ENCODE measurements at places on chromosomes 4 and X.

DNA sequence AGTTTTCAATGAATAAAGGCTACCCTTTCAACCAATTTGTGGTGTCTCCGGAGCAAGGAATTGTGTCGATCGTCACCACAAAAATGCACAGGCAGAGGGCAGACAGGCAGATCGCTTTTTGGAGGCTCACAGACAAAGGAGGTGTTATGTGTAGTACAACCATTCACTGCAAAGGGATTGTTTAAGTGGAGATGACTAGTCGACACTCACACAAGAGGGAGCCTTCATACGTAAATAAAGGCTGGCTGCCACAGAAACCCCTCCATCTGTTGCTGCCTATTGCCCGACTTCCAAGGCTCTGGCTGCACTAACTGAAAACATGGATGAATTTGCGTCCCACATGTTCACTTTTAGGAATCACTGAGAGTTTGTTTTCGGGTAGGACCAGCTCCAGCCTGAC is 281.1 kb downstream of the NKX6-1 start:
- DNase-seq: no peak

GRCh38 chr4:105988671-105989070 is 93.4 kb downstream of the NPNT start:
- no peak for DNase-seq

- peak; percentile 1 for DNase-seq
Measured at GRCh38 chrX:128781506-128781905, 729.3 kb upstream of the ACTRT1 start.

DNA sequence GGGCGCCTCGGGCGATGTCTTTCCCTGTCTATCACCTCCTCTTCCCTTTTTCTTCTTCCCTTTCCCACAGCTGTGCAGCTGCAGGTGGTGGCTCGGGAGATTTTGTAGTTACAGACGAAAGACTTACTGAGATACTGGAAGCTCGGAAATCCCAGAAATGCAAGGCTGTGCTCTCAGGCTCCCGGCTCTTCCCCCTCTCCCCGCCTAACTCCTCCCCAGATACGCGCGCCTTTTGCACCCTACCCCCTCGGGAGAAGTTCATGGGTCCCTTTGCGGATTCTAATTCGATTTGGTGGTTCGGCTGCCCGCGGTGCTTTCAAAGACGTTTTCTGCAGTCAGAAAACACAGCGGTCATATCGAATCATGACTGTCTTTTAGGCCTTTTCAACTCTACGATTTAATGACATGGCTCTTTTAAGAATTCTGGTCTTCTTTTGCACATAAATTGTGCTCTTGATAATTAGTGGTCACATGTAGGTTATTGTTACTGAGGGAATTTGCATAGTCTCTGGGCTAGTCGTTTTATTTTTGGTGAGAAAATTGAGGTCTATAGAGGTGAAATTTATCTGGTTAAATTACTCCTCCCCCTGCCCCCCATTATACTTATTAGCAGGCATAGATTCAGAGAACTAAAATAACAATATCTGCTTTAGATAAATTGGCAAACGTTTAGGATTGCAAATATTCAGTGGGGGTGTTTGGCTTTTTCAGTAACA is 1.6 kb downstream of the SEPTIN11 start:
- DNase-seq: peak; percentile 8

DNA sequence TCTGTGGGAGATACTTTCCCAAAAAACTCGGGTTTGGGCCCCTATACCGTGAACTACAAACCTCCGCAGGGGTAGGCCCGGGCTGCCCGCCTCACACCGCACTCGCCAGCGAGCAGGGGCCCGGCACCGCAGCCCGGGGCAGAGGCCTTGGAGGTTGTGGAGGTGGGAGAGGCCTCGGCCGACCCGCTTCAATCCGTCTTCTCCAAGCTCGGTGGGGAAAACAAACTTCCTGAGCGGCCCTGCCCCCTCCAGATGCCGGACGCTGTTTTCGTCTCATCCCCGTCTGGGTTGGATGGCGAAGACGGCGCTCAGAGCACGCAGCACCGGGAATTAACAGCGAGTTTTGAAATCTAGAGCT is 442 bp upstream of the MCUB start:
- no peak for DNase-seq

GRCh38 chr4:142354041-142354440 is 492.1 kb downstream of the INPP4B start:
- no peak for DNase-seq

DNA sequence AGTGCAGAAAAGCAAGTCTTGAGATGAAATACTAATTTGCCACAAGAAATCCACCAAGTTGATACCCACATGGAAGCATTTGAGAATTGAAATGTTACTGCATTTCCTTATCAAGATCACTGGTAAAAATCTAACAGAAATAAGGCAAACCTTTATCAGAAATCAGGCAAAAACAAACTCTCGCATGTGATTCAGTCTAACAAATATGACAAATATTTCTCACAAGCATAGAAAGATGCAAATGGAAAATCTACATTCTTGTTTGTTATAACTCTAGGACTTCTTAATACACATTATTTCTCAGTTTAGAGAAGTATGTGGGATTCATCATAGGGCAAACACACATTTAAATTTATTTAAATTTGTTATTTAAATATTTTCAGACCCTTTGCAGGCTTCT is 52.9 kb downstream of the TXK start:
- DNase-seq: no peak

DNA sequence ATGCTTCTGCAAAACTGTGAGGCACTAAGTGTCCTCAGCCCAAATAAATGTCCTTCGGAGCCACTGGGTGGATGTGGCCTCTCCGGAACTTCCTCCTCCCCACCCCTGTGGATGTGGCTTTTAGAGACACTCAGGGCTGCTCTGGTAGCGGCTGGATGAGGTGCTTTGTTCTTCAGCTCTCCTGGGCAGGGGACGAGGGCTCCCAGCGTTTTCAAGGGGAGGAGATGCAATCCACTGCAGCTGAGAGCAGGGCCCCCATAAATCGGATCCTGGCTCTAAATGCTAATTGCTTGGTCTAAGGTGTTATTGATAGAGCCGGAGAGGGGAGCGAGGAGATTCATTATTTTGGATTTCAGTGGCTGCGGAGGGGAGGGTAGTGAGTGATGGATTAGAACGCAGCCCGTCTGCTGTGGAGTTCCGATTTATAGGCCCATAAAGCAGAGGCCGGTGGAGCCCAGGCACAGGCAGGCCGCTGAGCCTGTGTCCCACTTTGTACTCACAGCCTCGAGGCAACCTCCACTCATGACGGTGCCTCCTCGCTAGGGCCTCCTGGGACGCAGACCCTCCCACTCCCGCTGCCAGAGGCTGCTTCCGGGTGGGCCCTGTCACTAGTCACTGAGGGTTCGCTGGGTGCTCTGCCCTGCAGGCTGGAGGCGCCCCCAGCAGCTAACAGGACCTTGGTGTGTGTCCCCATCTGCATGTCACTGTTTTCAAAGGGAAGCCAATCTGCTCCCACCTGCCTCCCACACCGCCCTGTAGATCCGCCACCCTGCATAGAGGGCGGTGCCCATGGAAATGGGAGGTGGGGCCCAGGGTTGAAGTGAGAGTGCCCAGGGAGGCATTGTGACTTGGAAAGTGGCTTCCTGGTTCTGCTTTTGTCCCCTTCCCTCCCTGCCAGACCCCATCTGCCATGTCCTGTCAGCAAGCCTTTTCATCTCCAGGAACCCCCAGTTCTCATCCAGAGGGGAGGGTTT is 135.4 kb upstream of the PSAPL1 start:
- DNase-seq: no peak

- DNase-seq: no peak
Measured at GRCh38 chr4:1318488-1319213, 28.4 kb upstream of the UVSSA start.

- DNase-seq: no peak
Measured at GRCh38 chr4:4803216-4803911, 56.1 kb upstream of the MSX1 start.

DNA sequence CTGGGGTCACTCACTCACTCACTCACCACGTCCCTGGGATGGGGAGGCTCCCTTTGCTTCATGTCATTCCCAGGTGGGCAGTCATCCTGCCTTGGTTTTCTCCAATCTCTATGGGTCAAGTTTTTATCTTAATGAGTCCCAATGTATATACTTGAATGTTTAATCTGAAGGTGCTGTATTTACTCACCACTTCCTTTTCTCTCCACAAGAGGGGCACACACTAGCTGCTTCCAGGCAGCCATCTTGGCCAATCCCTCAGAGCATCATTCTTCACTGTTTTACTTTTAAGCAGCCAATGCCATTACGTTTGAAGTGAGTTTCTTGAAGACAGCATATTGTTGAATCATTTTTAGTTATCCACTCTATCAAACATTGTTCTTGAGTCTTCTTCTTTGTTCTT is 153.4 kb upstream of the ARSJ start:
- no peak for DNase-seq

DNA sequence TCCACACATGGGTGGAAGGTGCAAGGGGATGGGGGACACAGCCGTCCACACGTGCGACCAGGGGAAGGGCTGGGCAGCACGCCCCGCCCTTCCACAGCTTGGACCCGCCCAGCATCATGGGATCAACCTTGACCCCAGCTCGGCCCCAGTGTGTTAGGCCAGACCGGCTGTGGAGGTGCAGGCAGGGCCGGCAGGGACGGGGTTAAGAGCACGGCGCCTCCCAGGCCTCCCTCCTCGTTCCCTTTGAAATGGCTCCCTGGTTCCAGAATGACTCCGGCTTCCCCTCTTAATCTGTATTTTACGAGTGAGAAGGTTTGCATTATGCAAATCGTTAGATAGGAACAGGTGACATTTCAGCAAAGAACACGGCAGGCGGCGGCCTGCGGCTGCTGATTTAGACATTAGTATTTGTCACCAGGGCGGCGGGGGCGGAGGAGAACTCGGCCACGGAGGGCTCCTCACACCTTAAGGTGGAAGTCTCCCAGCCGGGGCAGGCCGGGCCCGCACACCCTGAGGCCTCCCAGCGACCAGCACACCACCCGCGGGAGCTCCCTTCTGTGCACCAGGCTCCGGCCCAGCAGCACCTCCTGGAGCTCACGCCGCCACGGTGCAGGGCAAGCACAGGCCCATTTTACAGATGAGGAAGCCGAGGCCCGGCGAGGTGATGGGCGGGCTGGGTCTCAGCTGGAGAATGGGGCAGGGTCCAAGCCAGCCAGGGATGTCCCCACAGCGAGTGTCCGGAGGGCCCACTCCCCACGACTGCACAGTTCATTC is 116.1 kb downstream of the FAM53A start:
- DNase-seq: no peak

DNA sequence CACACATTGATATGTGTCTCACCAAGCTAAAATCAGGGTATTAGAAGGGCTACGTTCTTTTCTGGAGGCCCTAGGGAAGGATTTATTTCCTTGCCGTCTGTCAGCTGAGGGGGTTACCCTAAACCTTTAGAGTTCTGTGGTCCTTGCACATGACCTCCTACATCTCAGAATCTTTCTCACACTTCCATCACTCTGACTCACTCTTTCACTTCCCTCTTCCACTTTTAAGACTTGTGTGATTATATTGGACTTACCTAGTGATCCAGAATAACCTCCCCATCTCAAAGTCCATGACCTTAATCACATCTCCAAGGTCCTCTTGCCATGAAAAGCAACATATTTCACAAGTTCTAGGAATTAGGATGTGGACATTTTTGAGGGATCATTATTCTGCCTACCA is 53.6 kb upstream of the FUNDC1 start:
- DNase-seq: peak; percentile 13

DNA sequence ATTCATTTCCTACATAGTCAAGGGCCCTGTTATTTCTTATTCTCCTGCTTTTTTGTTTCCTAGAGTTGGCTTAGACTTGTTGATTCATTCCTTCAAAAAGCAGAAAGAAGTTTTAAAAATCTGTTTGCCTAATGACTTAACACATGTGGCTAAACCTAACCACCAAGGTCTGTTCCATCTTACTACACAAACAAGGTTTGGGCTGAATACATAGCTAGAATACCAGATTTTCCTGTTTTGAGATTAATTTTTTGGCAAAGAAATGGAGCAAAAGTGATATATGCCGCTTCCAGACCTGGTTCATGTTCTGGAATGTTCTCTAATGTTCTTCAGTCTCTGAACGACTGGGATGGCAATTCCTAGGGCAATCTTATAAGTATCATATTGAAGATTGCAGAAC is 7.4 kb upstream of the CAMK2D start:
- DNase-seq: no peak

GRCh38 chrX:11193035-11193469 is 81.9 kb downstream of the HCCS start:
- DNase-seq: no peak

DNA sequence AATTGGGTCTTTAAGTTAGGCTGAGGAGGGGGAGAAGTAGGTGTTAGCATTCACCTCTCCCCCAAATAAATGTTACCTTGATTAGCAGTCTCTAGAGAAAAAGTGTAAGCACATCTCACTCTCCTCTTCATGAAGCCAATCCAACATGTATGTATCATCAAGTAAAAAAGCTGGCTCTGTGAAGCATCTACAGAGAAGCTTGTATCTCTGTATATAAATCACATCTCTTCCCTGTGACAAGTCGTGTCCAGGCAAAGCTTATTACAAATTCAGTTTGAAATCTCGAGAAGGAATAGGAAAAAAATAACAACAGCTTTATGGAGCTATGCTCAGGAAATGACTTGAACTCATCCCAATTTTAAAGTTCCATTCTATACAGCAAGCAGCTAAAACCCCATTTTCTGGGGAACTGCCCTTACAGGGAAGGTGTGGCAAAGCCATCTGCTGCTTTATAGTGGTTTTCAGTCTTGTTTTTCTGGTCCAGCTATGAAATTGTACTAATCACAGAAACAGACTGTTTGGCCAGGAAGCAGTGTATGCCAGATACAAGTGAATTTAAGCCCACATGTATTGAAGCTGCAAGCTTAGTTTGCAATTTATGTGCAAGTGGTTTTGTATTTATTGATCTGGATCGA is 313.3 kb upstream of the NOCT start:
- no peak for DNase-seq

GRCh38 chrX:39729981-39730661 is 367.6 kb downstream of the BCOR start:
- no peak for DNase-seq

Data from stimulated activated naive B cell treated with anti-CD40 and anti-IgM and Interleukin-4, amounts not matched to agents 10 μg/mL and 1 μg/mL and 100 μg/mL, for 72 hours (primary cell).